ENCODE measurements at places on chromosomes 5 and 9. TPM values are rescaled to one million over a fixed set of nuclear protein-coding genes. Genes with fewer than 3 reads are reported as not detected.

Gene SLC36A2
- not detected for total RNA-seq

Gene ST8SIA4
- 3.0 TPM for total RNA-seq

Gene CCDC180
- 0.88 TPM for total RNA-seq

Gene NR5A1
- not detected for total RNA-seq

Gene CDKN2B-AS1
- total RNA-seq, result 9.2 TPM

Gene CDHR2
- not detected for total RNA-seq

Gene ZNF300
- total RNA-seq, result 4.4 TPM

Measured in placental pericyte (primary cell).